ENCODE measurements at places on chromosomes 2 and 18. TPM values are rescaled to one million over a fixed set of nuclear protein-coding genes. Genes with fewer than 3 reads are reported as not detected.

DUSP19 gene
- 1.4 TPM for total RNA-seq

PPP1R1C gene
- total RNA-seq: 0.93 TPM

KLHL14 gene
- 0.48 TPM for total RNA-seq

VWA3B gene
- not detected for total RNA-seq

KCNG2 gene
- total RNA-seq: not detected

LRRTM4 gene
- total RNA-seq: not detected

PDCL3 gene
- 15.1 TPM for total RNA-seq

SFXN5 gene
- total RNA-seq: 16.9 TPM

M1AP gene
- total RNA-seq: not detected

TBR1 gene
- total RNA-seq: not detected

MROH2A gene
- total RNA-seq: not detected

ERFE gene
- 64.1 TPM for total RNA-seq

ZEB2 gene
- 28.2 TPM for total RNA-seq

EMX1 gene
- not detected for total RNA-seq

TRIM54 gene
- not detected for total RNA-seq

RTP5 gene
- not detected for total RNA-seq

SPC25 gene
- total RNA-seq: 1.6 TPM

FBXO15 gene
- total RNA-seq: 0.10 TPM

SCN7A gene
- not detected for total RNA-seq

ANKRD62 gene
- total RNA-seq: not detected

RUFY4 gene
- not detected for total RNA-seq

SKA1 gene
- 1.7 TPM for total RNA-seq

GKN2 gene
- total RNA-seq: not detected

CCDC148 gene
- 1.2 TPM for total RNA-seq

TSN gene
- total RNA-seq: 53.3 TPM

AMER3 gene
- total RNA-seq: not detected
